CD4-positive, alpha-beta T cell treated with Interleukin-17A for 1 hour (primary cell): ENCODE measurements at places on chromosomes 5 and 9.

- no peak for DNase-seq
These were observed 32.8 kb upstream of the ADAMTS2 start for GRCh38 chr5:179378116-179378440.

DNA sequence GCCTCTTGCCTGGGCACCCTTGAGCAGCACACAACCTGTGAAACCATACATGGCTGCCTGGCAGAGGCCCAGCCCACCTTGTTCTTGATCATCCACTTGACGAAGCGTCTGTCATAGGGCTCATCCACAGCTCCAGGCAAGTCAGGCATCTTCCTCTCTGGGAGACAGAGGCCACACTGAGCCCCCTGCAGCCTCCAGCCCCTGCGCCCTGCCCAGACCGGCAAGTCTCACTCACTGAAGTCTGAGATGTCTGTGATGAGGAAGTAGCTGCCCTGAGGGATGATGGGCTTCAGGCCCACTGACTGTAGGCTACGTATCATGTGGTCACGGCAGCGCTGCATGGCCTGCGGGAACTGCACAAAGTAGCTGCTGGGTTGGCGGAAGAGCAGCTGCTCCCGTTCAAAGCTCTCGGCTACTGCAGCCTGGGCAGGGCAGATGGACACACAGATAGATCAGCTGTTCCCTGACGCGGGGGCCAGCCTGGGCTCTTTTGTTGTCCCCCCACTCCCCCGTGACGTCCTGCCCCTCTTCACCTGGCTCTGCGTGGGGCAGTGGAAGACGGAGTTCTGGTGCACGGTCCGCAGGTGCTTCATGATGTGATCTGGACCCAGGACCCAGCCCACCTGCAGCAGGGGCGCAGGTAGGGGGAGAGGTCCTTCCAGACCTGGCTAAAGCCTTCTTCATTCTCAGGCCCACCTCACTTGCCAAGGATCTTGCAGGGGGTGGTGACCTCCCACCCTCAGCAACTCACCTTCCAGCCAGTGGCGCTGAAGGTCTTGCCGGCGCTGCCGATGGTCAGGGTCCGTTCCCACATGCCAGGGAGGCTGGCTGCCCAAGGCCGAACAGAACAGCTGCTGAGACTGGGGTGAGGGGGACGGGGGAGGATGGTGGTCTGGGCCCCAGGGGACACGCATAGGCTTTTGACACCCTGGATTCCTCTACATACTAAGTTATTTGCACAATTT lies 5.9 kb upstream of the SPOUT1 start:
- DNase-seq, result no peak

DNA sequence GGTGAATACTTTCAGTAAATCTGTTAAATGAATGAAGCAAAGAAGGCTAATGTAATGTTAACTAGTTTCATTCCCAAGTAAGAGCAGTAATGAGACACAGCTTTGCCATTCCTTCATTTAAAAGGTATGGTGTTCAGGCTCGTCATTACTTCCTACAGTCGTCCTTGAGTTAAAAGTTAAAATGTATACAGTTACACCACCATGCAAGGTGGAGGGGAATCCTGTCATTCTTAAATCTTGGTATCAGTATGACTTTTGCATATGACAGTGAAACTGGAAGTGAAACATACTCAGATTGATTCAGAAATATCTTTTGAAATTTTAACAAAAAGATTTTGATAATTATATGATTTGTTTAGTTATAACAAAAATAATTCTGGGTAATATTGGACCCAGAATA lies 25.9 kb downstream of the MTRR start:
- DNase-seq, result no peak

DNA sequence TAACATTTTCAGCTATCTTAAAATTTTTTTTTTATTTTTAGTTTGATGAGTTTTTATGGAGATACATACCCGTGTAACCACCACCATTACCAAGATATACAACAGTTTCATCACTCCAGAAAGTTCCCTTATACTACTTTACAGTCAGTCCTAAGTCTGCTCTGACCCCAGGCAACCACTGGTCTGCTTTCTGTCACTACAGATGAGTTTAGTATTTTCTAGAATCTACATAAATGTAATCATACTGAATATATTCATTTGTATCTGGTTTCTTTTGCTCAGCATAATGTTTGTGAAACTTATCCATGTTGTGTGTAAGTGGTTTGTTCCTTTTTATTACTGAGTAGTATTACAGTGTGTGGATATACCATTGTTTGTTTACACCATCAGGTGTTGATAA lies 127.8 kb downstream of the GAS1 start:
- DNase-seq, result no peak

GRCh38 chr9:121811140-121811539 lies 159.7 kb downstream of the DAB2IP start:
- DNase-seq, result no peak

GRCh38 chr9:88998911-88999310 lies 7.6 kb downstream of the S1PR3 start:
- DNase-seq, result no peak

- no peak for DNase-seq
These were observed 8.4 kb upstream of the PHYHD1 start for GRCh38 chr9:128912270-128912853.
